ENCODE measurements at places on chromosomes 3 and 15. TPM values are rescaled to one million over a fixed set of nuclear protein-coding genes. Genes with fewer than 3 reads are reported as not detected.

HMG20A gene
- 27.4 TPM for total RNA-seq

GOLGA8N gene
- total RNA-seq: 9.3 TPM

ABI3BP gene
- total RNA-seq: 76.2 TPM

RAB6B gene
- 4.3 TPM for total RNA-seq

SLC28A1 gene
- not detected for total RNA-seq

CLEC3B gene
- total RNA-seq: 21.7 TPM

GPR27 gene
- total RNA-seq: 0.33 TPM

DTX3L gene
- total RNA-seq: 32.6 TPM

PLCH1 gene
- total RNA-seq: 0.82 TPM

RARB gene
- total RNA-seq: 8.3 TPM

GRK7 gene
- not detected for total RNA-seq

ARHGAP11A gene
- total RNA-seq: 1.1 TPM

HCLS1 gene
- 51.4 TPM for total RNA-seq

GRAMD2A gene
- total RNA-seq: 0.16 TPM

PROK2 gene
- total RNA-seq: not detected

RASGRF1 gene
- 1.2 TPM for total RNA-seq

CCDC191 gene
- 4.1 TPM for total RNA-seq

ACKR4 gene
- total RNA-seq: 3.2 TPM

DYNLT2B gene
- 6.8 TPM for total RNA-seq

EFHB gene
- total RNA-seq: 0.82 TPM

All from sigmoid colon (tissue), 7 donors.